Right lung (tissue), 10 donors: ENCODE measurements at places on chromosomes 4 and X. TPM values are rescaled to one million over a fixed set of nuclear protein-coding genes. Genes with fewer than 3 reads are reported as not detected.

GRCh38 chr4:20882500-20882899 lies 182.2 kb downstream of the PACRGL start:
- no peak for DNase-seq

GRCh38 chr4:77178560-77178959 lies 21.6 kb downstream of the CCNG2 start:
- no peak for DNase-seq

- no peak for DNase-seq
Measured at GRCh38 chrX:10310511-10310910, 153.7 kb downstream of the CLCN4 start.

DNA sequence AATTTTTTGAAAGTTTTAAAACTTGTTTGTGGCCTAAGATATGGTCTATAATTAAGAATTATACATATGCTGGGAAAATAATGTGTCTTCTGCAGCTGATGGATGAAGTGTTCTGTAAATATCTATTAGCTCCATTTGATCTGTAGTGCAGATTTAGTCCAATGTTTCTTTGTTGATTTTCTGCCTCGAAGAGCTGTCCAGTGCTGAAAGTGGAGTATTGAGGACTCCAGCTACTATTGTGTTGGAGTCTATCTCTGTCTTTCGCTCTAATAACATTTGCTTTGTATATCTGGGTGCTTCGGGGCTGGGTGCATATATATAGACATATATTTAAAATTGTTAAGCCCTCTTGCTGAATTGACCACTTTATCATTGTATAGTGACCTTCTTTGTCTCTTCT lies 2127.3 kb downstream of the PCDH7 start:
- peak; percentile 6 for DNase-seq

- DNase-seq = no peak
Measured at GRCh38 chr4:866761-867390, 40.9 kb upstream of the CPLX1 start.

DNA sequence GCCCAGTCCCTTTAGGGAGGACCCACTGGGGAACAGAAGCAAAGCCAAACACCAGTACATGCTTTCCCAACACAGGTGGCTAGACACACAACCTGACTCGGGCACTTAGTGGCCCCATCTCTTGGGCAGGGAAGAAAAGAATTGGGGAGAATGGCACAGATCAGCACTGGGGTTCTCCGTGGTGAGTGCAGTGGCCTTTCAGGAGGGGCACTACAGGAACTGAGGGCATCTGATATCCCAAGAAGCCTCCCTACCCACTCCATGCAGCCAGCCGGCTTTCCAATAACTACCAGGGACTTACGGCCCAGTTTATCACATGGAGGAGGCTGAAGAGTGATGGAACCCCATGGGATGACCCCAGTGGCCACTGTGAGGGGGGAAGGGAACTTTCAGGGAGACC lies 23.0 kb downstream of the RGN start:
- DNase-seq = no peak

GRCh38 chr4:7273738-7274297 lies 81.5 kb downstream of the SORCS2 start:
- no peak for DNase-seq

- DNase-seq = no peak
Measured at GRCh38 chr4:41575207-41575606, 37.2 kb downstream of the LIMCH1 start.

- no peak for DNase-seq
Measured at GRCh38 chrX:40062525-40063155, 35.1 kb downstream of the BCOR start.

DNA sequence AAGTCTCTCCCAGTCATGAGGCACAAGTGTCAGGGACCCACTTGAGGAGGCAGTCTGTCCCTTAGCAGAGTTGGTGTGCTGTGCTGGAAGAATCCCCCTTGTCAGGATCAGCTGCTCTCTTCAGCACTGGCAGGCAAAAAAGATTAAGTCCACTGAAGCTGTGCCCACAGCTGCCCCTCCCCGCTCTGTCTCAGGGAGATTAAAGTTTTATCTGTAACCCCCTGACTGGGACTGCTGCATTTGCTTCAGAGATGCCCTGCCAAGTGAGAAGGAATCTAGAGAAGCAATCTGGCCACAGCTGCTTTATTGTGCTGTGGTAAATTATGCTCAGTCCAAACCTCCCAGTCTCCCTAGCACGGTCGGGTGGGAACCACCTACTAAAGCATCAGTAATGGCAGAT lies 37.4 kb upstream of the HEPH start:
- no peak for DNase-seq

GRCh38 chr4:13415068-13415785 lies 68.9 kb downstream of the RAB28 start:
- no peak for DNase-seq

- no peak for DNase-seq
Measured at GRCh38 chr4:109861271-109861670, 13.4 kb downstream of the LRIT3 start.

- no peak for DNase-seq
Measured at GRCh38 chr4:22052076-22052475, 103.5 kb upstream of the KCNIP4 start.

GRCh38 chr4:25938366-25938765 lies 24.3 kb downstream of the SMIM20 start:
- no peak for DNase-seq

DNA sequence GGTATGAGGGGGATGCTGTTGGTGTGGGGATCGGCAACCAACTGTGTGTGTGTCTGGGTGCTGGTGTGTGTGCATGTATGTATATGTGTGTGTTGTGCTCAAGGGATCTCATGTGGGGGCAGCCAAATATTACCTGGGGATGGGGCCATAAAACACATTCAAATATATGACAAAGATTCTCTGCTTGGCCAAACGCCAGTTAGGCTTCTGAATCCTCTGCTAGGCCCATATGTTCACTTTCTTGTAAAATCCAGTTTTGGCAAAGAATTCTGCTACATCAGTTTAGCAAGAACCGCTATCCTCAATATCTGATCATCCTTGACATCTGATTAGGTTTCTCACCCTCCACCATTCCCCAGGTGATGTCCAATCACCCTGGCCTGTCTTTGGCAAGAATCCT lies 106.6 kb downstream of the RASL11B start:
- no peak for DNase-seq

- no peak for DNase-seq
Measured at GRCh38 chrX:16958356-16958755, 11.9 kb downstream of the REPS2 start.

GRCh38 chrX:55107262-55107661 lies 18.4 kb downstream of the PAGE2 start:
- no peak for DNase-seq

- DNase-seq = no peak
Measured at GRCh38 chr4:170007113-170007512, 19.1 kb downstream of the MFAP3L start.

- DNase-seq = no peak
Measured at GRCh38 chr4:19230906-19231545, 1020.7 kb upstream of the SLIT2 start.

DNA sequence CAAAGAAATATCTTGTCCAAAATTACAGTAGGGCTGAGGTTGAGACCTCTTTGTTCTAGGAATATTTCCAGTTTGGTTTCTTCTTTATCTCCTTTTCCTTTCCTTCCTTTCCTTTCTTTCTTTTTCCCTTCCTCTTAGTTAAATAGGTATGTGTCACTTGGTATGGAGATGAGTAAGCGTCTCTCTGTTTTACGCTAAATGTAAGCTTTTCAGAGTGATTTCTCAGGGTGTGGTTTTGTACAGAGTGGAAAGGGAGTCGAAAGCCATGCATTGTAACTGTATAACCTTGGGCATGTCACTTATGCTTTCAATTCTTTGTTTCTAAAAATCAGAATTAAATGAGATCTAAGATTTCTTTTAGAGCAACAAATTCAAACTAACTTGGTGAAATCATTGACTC lies 54.8 kb downstream of the TLL1 start:
- no peak for DNase-seq

DNA sequence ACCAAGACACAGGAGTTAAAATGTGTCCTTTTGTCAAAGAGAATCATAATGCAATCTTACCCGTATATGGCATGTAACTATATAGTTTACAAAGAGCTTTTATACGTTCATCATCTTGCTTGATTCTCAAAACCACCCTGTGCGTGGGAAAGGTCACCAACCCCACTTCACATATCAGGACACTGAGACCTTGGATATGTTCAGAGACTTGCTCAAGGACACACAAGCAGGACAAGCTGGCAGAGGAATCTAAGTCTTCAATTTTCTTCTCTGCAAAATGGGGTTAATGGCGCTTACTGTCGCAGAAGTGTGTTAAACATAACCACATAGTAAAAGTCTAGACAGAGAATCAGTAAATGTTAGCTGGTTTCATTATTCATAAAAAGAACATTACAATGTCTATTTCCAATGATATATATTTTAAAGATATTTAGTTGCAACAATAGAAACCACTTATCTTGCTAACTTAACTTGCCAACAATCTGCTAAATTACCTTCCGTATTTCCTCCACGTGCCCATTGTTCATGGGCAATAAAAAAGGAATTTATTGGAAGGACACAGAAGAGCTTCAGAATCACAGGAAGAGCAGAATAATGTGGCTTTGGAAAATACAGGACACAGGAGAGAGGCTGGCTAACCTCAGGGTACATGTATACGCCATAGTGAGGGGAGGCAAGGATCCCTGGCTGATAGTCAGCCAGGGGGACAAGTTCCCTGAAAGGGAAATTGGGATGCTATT lies 64.6 kb upstream of the TAPT1 start:
- no peak for DNase-seq

- no peak for DNase-seq
Measured at GRCh38 chr4:178738026-178738425, 1295.8 kb upstream of the AGA start.

DNA sequence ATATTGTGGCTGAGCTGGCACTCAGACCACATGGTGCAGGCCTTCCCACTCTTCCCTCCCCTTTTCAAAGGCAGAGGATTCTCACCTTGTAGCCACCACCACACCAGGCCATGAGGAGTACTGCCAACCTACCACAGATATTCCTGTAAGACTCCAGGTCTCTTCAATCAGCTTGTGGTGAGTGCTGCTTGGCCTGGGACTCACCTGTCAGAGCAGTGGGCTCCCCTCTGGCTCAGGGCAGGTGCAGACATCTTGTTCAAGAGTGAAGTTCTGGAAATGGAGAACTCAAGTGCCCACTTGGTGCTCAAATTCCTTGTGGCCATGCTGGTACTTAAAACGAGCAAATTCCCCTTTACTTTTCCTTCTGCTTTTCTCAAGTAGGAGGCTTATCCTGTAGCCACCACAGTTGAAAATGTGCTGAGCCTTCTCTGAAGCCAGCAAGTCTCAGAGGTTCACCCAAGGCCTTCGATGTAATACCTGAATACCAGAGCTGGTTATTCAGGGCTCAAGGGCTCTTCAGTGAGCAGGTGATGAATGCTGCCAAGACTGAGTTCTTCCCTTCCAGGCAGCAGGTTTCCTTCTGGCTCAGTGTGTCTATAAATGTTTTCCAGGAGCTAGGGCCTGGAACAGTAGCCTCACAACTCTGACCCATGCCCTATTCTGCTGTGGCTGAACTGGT lies 212.9 kb downstream of the TEX13C start:
- DNase-seq = no peak

GRCh38 chr4:4395849-4396627 lies 9.1 kb downstream of the NSG1 start:
- no peak for DNase-seq

Gene DGKK
- 0.03 TPM for polyA plus RNA-seq

Gene METTL14
- polyA plus RNA-seq = 62.8 TPM

Gene NUP62CL
- 8.2 TPM for polyA plus RNA-seq

Gene LEF1
- 54.1 TPM for polyA plus RNA-seq

Gene FAM120C
- polyA plus RNA-seq = 10.5 TPM

Gene RHOXF1
- polyA plus RNA-seq = 1.1 TPM

Gene HPF1
- 53.1 TPM for polyA plus RNA-seq

Gene FAAH2
- polyA plus RNA-seq = 6.3 TPM

Gene THAP9
- polyA plus RNA-seq = 11.9 TPM

Gene SAGE1
- polyA plus RNA-seq = 0.04 TPM

Gene CTBP1
- 100 TPM for polyA plus RNA-seq

Gene ADH1B
- 1,007 TPM for polyA plus RNA-seq
